Mesenchymal stem cell (in vitro differentiated cells and primary cell): ENCODE measurements at places on chromosomes 1 and 21.
A peak's percentile ranks its signal among the peaks of the same experiment; 100 is the strongest.

DNA sequence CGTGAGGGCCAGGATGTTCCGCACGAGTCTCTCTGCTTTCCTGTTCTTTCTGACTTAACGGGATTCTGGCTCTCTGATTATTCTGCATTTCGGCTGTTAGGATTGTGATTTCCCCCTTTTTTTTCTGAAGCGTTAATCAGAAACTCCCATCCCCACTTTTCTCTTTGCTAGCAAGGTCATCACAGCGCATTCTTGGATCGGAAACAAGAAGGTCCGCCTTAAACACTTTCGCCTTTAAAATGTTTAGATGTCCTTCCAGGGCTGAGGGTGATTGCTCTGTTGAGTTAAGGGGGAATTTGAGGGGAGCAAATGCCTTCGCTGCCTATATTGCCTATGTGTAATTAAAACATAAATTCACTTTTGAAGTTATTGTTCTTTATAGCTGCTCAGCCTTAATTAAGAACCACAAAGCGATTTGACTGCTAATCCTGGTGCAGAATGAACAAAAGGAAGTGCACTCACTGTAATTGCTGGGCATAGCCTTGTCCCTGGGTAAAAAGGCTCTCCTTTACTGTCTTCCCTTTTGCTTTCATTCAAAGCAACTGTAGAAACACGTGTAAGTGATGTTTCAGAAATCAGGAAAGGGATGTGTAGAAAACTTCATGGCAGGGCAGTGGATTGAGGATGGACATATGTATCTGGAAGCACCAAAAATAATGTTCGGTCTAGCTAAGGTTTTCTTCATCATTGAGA, 1.2 kb downstream of the LAMC1 start:
- no peaks in the 10 kb centered on the region for H3K36me3 ChIP-seq
- H3K4me3 ChIP-seq, result peak overlapping the region; percentile 82
- H3K4me1 ChIP-seq, result peaks cover 2% of the 10 kb centered on the region
- no peaks in the 10 kb centered on the region for H3K27me3 ChIP-seq
- H3K27ac ChIP-seq, result peak overlapping the region; percentile 71

- no peaks in the 10 kb centered on the region for H3K27me3 ChIP-seq
- H3K4me1 ChIP-seq, result peaks cover 10% of the 10 kb centered on the region
- H3K36me3 ChIP-seq, result peaks cover 49% of the 10 kb centered on the region
- no peak for DNase-seq
- no peak overlapping the region for H3K27ac ChIP-seq
These were observed 5.6 kb downstream of the TMEM234 start for GRCh38 chr1:32216566-32216965.

DNA sequence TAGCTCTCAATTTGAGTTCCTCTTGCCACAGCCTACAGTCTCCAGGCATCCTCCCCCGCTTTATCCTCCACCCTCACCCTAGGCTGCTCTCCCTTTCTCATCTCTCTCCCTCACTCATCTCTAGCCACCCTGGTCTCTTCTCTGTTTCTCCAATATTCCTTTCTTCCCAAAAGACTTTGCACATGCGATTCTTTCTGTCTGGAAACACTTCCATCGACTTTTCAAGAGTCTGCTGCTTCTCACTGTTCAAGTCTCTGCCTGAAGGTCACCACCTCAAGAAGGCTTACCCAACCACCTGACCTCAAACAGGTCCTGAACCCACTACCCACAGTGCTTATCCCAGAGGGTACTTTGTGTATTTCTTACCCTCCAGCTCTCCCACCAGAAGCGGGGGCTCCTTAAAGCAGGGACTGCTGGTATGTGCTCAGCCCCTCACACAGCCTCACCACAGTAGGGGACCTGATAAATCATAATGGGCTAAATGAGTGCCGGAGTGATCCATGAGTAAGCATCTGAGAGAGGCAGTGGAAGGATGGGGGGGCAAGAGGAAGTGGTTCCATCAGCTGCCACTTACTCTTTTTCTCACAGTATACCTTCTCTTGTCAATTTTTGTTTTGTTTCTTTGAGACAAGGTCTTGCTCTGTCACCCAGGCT, 14.3 kb upstream of the KRTAP19-8 start:
- no peaks in the 10 kb centered on the region for H3K4me1 ChIP-seq
- no peak overlapping the region for H3K27ac ChIP-seq
- H3K4me3 ChIP-seq, result no peak overlapping the region
- no peaks in the 10 kb centered on the region for H3K27me3 ChIP-seq

DNA sequence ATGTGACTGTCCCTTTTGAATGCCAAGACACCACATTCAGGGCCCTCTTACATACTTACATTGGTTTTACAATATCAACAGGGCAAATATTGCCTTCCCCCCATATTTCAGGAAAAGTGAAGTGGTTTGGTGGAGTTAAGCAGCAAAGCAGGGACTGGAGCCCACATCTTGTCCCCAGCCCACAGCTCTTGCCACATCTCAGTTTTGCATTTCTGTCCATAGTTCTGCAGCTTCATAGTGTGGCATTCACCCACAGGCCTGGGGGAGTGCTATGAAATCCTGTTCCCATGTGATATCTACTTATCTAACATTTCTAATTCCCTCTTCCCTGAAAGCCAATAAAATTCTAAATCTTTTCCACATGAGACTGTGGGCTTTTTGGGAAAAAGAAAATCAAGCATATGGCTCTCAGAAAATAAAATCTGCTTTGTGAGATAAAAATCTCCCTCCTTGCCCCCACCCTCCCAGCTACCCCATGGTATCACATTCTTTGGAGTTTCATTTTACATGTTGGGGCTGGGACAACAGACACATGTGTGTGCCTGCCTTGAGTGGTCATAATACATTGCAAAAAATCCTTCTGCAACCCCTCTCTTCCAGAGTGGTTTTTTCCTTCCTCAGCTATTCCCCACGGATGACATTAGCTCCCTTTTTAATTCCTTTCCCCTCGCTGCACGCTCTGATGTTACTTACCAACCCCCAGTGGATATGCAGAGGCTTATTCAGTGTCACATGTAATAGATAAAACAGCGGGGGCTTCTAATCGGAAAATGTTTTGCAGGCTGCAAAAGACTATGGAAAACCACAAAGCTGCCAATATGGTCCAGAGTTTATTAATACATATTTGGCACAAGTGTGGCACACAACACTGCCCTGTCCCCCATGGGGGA, 20.5 kb upstream of the CD2 start:
- H3K4me3 ChIP-seq, result no peak overlapping the region
- peaks cover 4% of the 10 kb centered on the region for H3K4me1 ChIP-seq
- no peaks in the 10 kb centered on the region for H3K36me3 ChIP-seq
- DNase-seq, result no peak
